ENCODE measurements at places on chromosomes 7 and 10.

- DNase-seq: no peak
Measured at GRCh38 chr10:71634531-71635164, 84.9 kb downstream of the C10orf105 start.

- no peak for DNase-seq
Measured at GRCh38 chr10:7121154-7121797, 289.6 kb downstream of the SFMBT2 start.

- no peak for DNase-seq
Measured at GRCh38 chr7:134051020-134051419, 76.1 kb upstream of the LRGUK start.

- no peak for DNase-seq
Measured at GRCh38 chr10:20166096-20166675, 350.0 kb downstream of the PLXDC2 start.

GRCh38 chr10:24357344-24358004 is 148.5 kb downstream of the KIAA1217 start:
- no peak for DNase-seq

- no peak for DNase-seq
Measured at GRCh38 chr7:152922318-152923081, 162.9 kb downstream of the ACTR3B start.

- no peak for DNase-seq
Measured at GRCh38 chr7:118731854-118732253, 507.4 kb downstream of the ANKRD7 start.

DNA sequence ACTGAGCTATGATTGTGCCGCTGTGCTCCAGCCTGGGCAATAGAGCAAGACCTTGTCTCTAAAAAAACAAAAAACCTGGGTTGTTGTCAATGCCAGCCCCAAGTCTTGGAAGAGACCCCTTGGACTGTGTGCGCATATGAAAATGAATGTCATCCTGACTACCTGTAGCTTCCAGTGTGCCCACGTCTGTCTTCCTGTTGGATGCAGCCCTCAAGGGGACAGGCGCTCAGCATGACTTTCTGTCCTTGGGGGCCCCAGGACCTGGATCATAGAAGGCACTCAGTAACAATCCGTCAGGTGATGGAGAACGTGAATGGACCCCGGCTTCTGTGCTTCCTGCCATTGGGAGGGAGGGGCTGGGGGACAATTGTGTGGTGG is 9.0 kb downstream of the PRF1 start:
- DNase-seq: no peak

DNA sequence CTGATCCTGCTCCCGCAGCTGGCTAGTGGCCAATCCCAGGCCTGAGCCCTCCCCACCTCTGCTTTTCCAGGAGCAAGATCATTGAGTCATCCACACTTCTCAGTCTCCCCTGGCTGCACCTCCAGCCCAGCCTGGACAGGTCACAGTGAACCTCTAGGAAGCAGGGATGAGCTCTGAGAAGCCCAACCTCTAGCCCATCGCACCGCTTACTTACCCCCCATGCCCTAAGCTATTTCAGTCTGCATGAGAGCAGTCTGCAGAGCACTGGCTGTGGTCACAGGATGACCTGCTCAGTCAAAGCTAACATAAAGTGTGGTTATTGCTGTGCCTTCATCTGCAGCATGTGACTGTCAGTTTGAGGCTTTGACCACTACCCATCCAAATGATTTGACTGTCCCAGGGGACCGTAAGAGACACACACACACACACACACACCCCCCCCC is 129.2 kb downstream of the SORBS1 start:
- DNase-seq: no peak

DNA sequence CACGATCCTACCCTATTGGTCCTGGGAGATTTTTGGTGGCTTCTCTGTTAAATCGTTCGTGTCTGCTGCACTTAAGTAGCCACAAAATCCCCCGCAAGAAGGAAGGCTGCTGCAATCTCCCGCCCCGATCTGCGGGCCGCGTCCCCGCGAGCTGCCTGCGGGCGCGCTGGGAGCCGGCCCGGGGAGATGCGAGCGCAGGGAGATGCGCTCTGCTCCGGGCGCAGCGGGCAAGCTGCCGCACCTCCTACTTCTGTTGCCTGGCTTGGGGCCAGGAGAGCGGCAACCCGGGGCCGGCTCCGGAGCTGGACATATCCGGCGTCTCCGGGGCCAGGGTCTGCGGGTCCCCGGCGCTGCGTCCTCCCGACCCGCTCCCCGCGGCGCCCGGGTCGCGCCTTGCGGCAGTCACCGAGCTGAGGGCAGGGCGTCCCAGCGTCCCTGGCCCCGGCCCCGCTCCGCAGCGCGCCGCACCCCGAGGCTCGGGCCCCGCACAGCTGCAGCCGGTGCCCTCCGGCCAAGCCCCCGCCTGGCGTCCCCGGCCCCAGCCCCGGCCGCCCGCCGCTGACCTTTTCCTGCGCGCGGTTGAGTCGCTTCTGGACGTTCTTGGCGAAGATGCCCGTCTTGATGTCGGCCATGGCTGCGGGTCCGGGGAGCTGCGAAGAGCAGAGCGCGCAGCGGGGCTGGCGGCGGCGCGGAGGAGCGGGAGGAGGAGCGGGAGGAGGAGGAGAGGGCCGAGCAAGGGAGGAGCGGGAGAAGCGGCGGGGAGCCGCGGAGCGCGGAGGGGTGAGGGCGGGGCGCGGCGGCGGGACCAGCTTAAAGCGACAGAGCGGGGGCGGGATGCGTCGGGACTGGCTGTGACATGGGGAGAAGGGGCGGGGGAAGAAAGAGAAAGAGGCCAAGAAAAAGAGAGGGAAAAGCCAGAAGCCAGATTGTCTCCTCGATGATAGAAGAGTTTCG is at the start of gene AMPH:
TSS of gene AMPH (minus strand) at position 654 of the 954 bp plus-strand sequence. CDS start at position 632, 22 bp downstream.
- no peak for DNase-seq

DNA sequence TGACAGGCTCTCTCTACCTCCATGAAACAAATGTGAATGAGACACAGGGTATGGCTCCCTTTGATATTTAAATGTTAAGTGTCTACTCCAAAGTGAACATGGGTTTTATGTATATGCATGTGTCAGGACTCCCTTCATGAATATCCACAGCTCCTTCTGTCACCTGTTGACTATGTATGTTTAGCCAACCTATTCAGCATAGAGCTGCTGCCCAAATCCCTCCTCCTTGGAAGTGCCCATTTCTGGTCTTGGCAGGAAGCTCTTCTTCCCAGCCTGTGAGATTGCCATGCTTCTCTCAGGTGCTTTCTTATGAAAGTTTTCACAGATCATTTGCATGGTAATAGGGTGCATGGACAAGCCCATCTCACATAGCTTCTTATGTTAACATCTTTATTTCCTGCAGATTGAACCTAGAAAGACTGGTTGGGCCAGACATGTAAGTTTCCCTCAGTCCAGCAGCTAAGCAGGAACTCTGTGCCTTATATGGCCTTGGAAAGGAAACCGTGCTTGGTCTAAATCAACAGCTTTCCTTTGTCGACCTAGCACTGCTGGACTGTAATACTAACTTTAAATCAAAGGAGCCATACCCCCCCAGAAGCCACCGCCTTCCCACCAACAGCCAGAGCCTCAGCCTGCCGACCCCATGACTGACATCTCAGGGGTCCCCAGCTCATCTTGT is 288.9 kb downstream of the ADARB2 start:
- DNase-seq: no peak

- DNase-seq: no peak
Measured at GRCh38 chr7:23247046-23247602, 549 bp downstream of the GPNMB start.

DNA sequence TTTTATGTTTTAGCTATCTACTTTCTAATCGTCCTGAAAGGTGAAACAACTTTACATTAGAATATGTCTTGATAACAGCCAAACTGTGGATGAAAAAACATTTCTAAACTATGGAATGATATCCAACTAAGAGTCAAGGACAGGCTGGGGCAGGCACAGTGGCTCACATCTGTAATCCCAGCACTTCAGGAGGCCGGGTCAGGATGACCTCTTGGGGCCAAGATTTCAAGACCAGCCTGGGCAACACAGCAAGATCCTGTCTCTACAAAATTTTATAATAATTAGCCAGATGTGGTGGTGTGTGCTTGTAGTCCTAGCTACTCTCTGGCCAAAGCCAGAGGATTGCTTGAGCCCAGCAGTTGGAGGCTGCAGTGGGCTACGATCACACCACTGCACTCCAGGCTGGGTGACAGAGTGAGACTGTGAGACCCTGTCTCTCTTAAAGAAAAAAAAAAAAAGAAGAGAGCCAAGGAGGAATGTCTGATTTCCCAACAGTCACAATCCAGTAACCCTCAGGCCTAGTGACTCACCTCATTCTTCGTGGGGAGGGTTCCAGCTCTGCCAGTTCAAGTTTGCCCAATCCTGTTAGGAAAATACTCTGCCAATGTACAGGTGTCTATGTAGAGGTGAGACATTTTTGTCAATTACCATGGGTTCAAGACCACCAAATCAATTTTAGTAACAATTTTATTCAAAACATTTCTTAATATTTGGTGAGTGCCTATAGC is 14.6 kb upstream of the FZD1 start:
- no peak for DNase-seq

GRCh38 chr10:43866712-43867111 is 218.0 kb upstream of the ZNF32 start:
- DNase-seq: no peak

DNA sequence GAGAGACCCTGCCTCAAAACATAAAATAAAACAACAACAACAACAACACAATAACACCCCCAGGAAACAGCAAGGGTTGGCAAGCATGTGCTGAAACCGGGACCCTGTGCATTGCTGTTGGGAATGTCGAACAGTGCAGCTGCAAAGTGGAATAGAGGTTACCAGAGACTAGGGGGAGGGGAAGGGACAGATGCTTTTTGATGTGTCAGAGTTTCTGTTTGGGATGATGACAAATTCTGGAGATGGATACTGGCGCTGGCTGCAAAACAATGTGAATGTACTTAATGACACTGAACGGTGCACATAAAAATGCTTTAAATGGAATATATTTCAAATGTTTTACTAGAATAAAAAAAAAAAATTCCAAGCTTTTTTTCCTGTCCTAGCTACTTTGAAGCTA is 241.8 kb downstream of the TEX36 start:
- peak; percentile 1 for DNase-seq

DNA sequence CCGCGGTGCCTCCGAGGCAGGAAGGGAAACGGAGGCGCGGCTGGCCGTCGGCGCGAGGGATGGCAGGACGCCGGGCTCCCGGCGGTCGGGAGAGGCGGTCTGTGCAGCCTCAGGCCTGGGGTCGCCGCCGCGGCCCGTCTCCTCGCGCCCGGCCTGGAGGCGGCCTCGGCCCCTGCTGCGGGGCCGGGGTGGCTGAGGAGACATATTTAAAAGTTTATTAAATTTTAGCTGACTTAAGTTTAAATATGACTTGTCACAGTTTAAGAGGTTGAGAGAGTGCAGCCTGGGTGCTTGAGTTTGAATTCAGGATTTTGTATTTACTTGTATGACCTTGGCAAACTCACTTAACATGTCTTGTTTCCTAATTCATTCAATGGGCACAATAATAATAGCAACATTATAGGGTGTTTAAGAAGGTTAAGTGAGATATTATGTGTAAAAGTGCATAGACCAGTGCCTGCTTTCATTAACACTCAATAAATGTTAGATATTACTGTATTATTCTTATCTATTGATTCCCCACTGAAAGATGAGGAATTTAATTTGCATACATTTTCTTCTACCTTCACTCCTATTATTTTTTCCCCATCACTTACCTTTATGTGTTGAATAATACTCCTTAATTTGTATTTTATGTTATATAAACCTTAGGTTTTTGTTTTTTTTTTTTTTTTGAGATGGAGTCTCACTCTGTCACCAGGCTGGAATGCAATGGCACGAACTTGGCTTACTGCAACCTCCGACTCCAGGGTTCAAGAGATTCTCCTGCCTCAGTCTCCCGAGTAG is 718 bp downstream of the DYNC2I1 start:
- no peak for DNase-seq

DNA sequence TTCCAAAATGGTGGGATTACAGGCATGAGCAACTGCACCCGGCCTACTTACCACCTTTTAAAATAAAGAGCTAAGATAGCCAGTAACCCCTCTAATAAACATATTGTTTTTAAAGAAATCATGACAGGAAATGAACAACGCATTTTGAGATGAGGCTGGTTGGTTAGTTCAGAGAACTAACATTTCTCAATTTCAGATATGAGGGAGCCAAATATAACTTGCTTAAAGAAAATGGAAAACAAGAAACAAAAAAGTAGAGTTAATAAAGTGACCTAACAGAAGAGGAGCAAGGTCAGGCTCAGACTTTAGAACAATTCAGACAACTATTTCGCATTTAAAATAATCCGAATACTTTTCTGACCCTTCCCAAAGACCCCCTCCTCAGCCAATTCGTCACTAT is 254.9 kb upstream of the PHF14 start:
- no peak for DNase-seq

DNA sequence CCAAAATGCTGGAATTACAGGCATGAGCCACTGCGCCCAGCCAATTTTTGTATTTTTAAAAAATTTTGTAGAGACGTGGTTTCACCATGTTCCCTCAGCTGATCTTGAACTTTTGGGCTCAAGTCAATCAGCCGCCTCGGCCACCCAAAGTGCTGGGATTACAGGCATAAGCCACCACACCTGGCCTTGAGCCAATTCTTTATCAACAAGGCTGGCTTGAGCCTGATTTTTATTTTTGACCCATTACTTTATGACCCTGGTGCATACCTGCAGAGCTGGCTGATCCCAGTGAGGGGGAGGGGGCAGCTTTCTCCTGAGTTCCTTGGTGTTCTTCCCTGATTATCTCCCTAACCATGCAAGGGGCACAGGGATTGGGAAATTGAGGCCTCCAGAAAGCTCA is 15.8 kb upstream of the CPA1 start:
- DNase-seq: no peak

GRCh38 chr7:12327922-12328321 is 75.7 kb downstream of the VWDE start:
- DNase-seq: no peak

All from GM04503 (cell line).